A172 (cell line): ENCODE measurements at places on chromosomes 2 and 18.

DNA sequence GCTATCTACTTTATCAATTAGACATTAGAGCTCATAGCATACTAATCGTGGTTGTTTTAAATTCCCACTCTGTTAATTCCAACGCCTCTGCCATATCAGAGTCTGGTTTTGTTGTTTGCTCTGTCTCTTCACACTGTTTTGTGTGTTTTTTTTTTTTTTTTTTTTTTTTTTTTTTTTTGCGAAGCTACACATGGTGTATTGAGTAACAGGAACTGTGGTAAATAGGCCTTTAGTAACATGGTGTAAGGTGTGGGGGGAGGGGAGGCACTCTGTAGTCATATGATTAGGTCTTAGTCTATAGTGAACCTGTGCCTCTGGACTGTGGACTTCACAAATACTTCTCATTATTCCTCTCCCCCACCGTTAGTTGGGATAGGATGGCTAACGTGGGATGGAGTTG, 370.7 kb upstream of the RAB12 start:
- no peak for DNase-seq

DNA sequence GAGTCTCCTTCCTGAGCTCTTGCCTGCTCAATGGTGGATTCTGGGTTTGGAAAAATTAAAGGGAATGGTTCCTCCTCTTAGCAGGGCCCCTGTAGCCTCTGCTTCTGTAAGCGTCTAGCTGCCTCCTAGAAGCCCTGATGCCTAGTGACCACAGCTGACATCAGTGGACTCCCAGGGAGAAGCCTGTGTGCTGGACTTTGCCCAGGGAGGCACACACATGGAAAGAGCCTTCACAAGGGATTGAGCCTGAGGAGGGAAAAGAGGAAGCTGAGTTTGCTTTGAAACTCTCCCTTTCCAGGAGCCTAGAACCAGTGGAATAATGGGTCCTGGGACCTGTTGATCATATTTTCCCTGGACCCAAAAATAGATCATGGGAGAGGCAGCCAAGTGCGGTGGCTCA, 1.4 kb upstream of the CFAP65 start:
- DNase-seq: no peak

GRCh38 chr2:128390991-128391630, 72.4 kb upstream of the HS6ST1 start:
- no peak for DNase-seq

- no peak for DNase-seq
These were observed 48.5 kb downstream of the SLC5A7 start for GRCh38 chr2:108034843-108035242.

GRCh38 chr18:8046441-8046840, 479.3 kb downstream of the PTPRM start:
- DNase-seq: no peak

- DNase-seq: no peak
These were observed 109.1 kb downstream of the PLA2R1 start for GRCh38 chr2:159953136-159953823.

DNA sequence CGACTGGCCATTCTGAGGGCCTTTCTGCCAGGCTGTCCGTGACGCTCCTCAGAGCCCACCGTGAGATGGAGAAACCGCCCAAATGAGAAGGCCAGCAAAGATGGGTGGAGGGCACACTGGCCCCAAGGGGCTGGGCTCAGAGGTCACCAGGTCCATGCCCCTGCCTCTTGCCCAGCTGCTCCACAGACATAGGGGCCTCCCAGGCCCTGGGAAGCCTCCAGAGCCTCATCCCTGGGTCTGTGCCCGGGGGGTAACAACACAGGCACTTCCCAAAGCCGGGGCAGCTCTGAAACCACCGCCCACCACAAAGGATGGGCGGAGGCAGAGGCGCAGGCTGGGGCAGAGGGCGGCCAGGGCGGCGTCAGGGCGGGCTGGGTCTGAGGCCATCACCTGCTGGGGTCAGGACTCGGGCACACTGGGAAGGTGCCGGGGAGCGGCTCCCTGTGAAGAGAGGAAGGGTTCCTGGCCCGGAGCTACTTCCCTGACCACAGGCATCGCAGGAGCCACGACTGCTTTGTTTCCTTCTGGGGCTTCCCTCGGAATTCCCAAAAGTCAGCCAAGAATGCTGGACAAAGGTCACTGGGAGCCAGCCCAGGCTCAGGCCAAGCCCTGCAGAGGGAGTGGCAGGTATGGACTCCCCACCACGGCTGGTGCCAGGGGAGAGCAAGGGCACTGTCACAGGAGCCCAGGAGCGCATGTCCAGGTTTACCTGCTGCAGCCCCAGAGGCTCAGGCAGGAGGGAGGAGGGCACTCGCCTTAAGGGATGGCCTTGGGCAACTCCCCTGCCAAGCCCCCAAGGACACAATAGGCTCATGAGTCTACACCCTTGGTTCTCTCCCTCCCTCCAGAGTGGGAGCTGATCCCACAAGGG, 9.4 kb downstream of the CYP26B1 start:
- DNase-seq: no peak

DNA sequence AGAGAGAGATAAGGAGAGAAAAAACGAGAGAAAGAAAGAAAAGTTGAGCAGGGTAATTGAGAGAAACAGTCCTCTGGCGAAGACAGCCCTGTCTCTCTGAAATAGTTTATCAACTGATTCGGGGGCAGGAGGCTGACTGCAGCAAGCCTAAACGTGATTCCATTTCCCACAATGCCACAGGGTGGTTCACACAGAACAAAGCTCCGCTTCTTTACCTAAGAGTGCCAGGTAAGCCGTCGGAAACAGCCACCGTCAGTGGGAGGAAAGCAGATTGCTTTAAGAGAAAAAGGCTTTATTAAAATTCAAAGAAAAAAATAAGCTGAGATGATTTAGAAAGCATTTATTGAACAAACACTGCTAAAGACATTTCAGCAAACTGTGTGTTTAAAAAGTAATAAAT, 271.4 kb upstream of the POU3F3 start:
- no peak for DNase-seq

DNA sequence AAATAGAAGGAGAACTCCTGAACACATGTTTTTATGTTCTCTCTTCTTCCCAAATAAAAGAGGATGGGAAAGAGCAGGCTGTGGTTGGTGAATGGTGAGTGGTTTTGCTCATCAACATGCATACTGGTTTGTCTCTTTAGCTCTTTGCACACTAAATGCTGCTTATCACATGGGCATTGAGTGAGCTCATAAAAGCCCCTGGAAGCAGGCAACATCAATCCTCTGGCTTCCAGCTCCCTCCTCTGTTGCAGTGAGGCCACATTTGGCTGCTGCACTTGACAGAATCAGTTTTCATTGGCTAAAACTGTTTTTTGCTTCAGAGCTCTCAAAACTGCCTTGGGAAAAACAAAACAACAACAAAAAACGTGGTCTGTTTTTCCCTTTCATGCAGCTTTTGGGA, 1308.2 kb upstream of the NRXN1 start:
- no peak for DNase-seq

DNA sequence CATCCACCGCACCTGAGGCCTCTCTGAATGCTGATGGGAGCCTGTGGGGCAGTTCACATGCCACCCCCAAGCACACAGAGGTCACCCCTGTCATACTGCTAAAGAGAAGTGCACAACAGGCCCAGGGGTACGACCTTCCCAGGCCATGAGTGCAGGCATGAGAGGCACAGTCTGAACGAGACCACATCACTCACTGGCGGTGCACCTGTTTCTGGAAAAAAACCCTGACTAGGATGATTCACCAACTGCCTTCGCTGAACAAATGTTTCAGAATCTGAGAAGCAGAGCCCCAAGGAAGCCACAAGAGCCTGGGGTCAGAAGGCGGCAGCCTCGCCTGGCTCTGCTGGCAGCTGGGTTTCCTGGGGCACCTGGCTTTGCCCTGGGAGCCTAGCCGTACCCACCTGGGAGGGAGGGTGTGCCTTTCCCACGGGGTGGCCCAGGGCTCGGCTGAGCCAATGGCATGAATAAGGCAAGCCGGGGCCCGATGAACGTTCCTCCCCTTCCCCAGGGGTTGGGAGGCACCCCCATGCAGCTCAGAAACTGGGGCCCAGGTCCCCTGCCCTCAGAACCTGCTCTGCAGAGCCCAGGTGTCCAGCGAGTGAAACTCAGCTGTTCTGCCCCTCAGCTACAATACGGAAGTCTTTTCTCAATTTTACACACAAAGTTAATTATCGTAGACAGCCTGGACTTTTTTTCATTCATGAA, 73.8 kb downstream of the HDAC4 start:
- DNase-seq: peak; percentile 70

DNA sequence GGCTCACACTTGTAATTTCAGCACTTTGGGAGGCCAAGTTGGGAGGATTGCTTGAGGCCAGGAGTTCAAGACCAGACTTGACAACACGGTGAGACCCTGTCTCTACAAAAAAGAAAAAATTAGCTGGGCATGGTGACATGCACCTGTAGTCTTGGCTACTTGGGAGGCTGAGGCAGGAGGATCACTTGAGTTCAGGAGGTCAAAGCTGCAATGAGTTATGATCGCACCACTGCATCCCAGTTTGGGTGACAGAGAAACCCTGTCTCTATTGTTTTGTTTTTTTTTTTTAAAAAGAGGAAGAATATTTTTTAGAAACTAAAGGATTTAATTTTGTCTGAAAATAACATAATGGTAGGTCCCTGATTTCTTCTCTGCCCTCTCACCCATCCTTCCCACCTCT, 79.4 kb upstream of the TMEM200C start:
- DNase-seq: no peak

DNA sequence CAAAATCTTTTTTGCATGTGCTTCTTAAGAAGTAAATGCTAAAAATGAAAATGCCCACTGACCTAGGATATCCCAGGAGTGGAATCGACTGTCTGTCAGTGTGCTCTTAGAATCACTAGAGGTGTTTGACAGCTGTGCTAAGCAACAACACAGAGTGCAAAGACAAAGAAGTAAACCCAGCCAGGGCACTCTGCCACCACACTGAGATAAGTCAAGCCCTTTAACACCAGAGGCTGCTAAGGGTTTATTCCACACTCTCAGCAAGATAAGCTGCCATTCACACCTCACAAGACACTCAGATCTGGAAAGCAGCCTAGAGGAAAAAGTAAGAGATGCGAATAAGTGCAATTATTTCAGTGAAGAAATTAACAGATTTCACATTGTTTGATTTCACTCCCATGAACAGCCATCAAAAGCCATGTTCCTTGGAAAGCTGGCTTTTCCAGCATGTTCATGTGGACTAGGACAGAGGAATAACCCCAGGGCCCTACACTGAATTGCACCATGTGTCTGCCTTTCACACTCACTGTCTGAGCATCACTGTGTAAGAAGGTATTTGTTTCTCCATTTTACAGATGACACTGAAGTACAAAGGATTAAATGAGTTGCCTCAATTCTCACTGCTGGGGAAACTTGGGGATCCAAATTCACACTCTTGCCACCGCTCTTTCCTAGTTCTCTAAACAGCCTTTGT, 6.0 kb upstream of the BMP10 start:
- DNase-seq: no peak

DNA sequence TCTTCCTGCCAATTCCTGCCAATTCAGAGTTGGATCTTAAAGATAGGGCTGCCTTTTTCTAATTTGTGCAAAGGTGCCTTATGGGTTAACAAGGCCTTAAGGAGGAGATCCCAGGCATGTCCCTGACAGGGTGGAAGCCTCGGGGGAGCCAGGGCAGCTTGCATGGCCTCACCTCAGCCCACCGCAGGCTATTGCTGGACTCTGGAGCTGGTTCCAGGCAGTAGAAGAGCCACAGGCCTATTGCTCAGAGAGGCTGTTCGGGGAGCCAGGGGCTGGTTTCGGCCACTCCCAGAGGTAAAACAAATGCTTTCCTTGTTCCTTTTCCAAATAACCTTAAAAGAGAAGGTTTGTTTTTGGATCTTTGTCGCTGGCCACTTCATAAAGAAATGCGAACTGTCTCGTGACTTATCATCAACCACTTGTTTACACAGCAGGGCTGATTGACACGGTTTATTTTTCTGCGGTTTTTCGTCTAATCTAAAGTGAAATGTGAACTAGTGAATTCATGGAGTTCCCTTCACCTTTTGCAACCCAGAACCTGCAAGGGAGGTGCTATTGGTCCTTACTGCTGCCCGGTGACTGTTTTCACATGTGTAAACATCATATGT, 108.6 kb downstream of the APOB start:
- no peak for DNase-seq

DNA sequence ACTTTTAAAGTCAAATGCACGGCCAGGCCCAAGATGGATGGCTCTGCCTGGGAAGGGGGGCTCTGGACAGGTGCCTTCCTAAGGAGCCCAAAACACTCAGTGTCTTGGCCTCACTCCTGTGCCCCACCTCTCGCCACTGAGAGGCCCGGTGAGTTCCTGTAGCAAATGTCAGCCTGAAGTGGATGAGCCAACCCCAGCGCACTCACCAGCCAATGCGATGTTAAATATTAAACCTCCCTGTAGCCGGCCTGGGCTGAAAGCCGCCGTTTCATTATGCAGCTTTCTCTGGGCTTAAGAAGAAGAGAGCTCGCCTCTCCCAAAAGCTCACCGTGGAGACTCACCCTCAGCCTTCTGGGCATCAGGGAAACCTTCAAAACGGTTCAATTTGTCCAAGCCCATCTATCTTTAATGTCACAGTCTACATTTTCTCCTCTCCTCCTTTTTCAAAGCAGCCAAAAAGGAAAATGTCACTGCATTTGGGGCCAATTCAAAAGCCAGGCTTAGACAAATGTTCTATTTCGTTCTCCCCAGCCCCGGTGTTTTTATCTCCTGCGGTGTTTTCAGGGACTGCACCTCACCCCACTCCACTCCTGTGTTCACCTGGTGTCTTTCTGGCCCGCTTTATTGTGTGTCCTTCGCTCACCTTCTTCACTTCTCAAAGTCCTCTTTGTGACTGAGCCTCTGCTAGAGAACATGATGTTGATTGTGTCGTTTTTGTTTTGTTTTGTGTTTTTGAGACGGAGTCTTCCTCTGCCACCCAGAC, 124.0 kb downstream of the NRP2 start:
- DNase-seq: no peak

GRCh38 chr2:223644136-223644535, 42.0 kb upstream of the SCG2 start:
- no peak for DNase-seq

DNA sequence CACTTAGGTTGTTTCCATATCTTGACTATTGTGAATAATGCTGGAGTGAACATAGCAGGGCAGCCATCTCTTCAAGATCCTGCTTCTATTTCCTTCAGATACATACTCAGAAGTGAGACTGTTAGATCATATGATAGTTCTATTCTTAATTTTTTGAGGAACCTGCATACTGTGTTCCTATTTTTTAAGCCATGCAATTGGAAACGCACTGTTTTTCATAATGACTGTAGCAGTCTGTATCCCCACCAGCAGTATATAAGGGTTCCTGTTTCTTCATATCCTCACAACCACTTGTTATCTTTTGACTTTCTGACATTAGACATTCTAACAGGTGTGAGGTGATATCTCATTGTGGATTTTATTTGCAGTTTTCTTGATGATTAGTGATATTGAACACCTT, 15.5 kb downstream of the NEURL3 start:
- no peak for DNase-seq

DNA sequence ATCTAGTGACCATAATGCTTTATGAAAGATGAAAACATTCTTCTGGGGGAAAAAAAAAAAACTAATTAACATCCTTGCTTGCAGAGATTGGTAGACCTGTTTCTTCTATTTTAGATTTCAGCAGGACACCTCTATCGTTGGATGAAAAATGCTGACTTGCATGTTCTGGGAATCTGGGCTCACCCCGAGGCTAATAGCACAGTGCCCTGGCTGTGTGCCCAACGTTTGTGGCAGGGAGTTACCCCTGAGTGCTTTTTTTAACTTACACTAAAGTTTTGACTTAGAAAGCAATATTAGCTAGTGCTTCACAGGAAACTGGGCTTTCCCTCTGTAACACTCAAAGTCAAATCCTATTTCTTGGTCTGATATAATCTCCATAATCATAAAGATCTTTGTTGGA, 233.2 kb downstream of the SLC8A1 start:
- no peak for DNase-seq

- DNase-seq: no peak
These were observed 65.4 kb downstream of the MARCHF4 start for GRCh38 chr2:216306868-216307267.

GRCh38 chr2:23533338-23533695, 148.3 kb downstream of the KLHL29 start:
- DNase-seq: no peak
